Bronchial epithelial cell (primary cell): ENCODE measurements at places on chromosomes 11 and 22. TPM values are rescaled to one million over a fixed set of nuclear protein-coding genes. Genes with fewer than 3 reads are reported as not detected.

The KRTAP5-10 gene
- total RNA-seq, result not detected in 2 replicates

The OR10A2 gene
- not detected in 2 replicates for total RNA-seq

The MAP6 gene
- 0.13 TPM in 1 of 2 replicates, not detected in the other for total RNA-seq

The OVCH2 gene
- total RNA-seq, result under 0.01 and 0.38 TPM in 2 replicates

DNA sequence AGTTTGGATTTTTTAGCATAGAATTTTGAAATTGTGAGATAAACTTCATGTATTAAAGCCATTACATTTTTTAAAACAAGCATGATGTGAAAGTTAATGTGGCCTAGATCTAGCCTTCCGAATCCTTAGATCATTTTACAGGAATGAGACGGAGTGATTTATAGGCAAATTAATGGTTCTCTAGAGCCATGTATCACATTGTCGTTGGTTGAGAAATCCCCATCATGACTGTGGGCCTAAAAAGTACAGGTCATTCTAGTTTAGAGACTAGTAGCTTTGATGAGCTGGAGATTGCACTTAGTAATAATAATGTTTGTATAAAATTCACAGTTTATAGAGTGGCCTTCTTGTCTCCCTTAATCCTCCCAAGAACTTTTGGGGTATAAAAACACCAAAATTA is 7.1 kb downstream of the EWSR1 start:
- DNase-seq, result no peak

- DNase-seq, result no peak
Observed at GRCh38 chr11:92830377-92831155, 138.9 kb upstream of the MTNR1B start.

GRCh38 chr11:105693075-105693759 is 83.3 kb downstream of the GRIA4 start:
- DNase-seq, result no peak

DNA sequence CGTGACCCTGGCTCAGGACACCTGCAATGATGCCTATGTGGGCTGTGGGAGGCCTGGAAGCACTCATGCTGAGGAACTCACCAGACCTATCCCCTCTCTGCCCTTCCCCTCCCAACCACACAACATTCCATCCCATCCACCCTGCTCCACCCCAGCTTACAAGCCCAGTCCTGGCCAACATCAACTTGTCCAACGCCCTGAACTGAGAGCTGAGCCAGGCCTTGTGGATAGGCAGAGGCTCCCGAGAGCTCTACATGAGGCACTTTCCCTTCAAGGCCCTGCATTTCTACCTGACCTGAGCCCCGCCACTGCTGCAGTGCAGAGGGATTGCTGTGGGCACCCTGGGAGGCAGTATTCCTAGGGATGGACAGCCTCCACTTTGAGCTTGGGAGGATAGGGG is 112.4 kb downstream of the PDE2A start:
- DNase-seq, result no peak

- peak; percentile 49 for DNase-seq
Observed at GRCh38 chr22:37804881-37805809, 2.6 kb upstream of the GCAT start.

DNA sequence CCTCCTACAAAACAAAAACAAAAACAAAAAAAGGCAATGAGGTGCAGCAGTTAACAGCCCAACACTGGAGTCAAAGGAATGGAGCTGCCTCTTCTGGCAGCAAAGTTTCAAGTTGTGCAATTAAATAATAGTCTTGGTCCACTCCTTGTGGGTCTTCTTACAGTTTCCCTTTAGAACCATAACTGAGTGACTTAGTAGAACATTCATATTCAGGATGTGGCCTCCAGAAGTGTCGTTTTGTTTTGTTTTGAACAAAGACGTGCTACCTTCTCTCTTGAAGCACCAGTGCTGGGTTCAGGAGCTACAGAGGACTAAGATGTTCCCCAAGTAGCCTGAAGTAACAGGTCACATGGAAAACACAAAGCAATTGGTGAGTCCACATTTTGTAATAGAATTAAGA is 2.0 kb upstream of the JAML start:
- DNase-seq, result no peak

GRCh38 chr11:126840201-126840886 is 160.2 kb downstream of the KIRREL3 start:
- DNase-seq, result no peak

GRCh38 chr11:67022961-67023956 is at the start of gene SYT12:
Gene SYT12, plus strand, starts transcription at chr11:67023134. Its CDS starts 7,011 bp downstream, at chr11:67030145.
- DNase-seq, result no peak

DNA sequence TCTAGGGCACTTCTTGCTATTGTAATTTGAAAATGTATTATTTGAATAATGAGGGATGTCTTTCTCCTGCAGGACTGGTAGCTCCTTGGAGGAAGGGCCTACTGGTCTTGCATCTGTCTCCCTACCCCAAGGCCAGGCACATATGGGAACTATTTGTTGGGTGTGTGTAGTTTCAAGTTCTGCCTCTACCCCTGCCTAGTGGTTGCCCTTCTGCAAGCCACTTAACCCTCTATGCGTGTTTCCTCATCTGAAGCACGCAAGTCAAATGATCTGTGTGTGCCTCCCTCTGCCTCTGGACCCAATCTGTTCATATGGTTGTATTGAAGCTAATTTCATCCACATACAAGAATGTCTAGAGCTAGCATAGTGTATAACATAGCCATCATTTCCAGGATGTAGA is 67.0 kb downstream of the WNT11 start:
- DNase-seq, result no peak

DNA sequence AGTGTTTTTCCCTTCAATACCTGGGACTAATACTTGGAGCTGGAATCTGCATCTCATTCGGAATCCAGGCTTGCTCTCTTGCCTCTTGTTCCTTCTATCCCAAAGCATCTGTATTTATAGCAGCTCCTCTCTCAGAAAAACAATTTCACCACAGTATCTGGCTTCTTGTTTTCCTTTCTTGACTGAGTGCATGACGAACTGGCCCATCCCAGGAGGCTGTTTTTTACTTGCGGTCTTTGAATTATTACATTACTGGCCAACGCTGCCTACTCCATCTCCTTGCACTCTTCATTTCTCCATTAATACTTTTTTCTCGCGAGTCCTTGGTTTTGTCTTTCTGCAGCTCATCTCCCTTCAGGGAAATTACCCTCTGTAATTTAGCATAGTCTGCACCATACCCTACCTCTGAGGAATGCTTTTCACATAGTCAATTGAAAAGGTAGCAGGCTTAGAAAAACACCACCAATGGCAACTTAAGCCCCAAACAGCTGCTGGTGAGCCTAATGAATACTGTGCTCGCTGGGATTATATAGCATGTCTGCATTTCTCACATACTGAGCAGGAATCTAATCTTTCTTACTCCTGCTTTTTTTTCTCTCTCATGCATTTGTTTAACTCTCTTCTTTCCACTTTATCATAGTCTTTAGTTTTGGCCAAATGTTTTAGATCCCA is 277.4 kb upstream of the SESN3 start:
- no peak for DNase-seq

- no peak for DNase-seq
Observed at GRCh38 chr11:114259551-114259983, 36.6 kb upstream of the NNMT start.

DNA sequence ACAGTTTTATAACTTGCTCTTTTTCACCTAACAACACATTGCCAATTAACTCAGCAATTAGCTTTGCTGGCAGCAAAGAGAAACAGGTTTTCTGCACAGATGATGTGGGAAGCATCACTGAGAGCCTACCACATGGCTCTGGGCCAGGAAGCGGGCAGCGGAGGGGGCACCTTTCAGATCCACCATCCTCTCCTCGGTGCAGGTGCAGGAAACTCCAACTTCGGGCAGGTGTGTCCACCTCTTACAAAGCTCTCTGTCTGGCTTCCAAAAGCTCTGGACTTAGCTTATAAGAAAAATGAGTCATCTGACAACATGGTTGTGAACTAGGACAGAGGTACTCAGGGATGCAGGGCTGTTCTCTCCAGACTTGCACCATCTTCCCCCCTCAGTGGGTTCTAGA is 77.0 kb downstream of the RPS6KA4 start:
- peak; percentile 11 for DNase-seq
